Activated naive CD8-positive, alpha-beta T cell treated with anti-CD3 and anti-CD28 coated beads for 36 hours (primary cell): ENCODE measurements at places on chromosomes 5 and 9. TPM values are rescaled to one million over a fixed set of nuclear protein-coding genes. Genes with fewer than 3 reads are reported as not detected.
A peak's percentile ranks its signal among the peaks of the same experiment; 100 is the strongest.

DNA sequence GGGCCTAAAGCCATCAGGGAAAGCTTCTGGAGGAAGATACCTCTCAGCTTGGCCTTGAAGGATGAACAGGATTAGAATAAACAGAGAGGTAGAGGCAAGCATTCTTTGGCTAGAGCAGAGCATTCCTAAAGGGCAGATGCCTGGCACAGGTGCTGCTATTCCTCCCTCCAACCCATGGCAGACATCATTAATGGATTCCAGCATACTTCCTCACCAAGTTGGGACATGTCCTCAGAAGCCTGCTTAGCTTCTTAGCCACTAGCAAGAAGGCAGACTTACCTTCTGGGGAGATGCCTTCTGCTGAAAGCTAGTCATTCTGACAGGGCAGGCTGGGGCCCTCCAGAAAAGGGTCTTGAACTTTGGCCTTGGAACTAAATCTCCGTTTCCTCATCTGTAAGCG, 122.0 kb downstream of the RGS3 start:
- DNase-seq = no peak

- no peak for DNase-seq
These were observed 38.8 kb upstream of the COL5A1 start for GRCh38 chr9:134602547-134603362.

- no peak for DNase-seq
These were observed 509.8 kb downstream of the DMAC1 start for GRCh38 chr9:7289773-7290172.

Gene PLAC8L1
- 0.36 TPM for total RNA-seq

DNA sequence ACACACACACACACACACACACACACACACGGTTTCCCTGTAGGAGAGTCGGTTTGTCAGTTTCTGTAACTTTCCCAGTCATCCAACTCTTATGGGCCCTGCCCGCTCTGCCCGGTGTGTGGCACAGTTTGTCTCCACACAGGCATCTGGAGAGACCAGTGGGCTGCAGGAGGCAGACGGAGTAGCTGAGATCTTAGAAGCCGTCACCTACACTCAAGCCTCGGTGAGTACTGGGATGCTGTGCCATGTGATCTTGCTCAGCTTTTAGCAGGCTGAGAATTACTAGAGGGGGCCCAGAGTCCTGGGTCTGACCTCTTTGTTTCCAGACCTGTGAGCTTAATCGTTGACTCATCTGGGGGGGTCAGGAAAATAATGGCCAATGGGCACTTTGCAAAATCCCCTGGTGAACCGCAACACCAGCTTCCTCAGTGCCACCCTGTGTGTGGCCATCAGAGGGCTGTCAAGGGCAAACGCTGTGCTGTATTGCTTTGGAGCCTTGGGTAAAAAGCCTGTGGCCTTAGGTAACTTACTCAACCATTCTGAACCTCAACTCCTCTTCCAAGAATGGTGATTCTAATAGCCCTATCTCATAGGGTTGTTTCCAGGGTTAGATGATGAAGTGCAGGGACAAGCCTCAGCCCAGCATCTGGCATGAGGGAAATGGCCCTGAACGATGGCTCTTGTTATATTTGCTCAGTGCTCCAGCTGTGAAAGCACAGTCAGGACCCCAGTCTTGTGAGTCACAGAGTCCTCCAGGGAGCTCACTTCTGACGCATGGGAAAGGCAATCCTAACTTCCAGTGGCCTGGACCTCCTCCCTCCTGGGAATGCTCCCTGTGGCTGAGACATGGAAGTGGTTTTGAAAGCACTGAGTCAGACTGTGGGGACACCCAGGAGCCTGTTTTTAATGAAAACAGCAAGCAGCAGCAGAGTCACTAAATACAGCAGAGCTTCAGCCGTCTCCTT, 45.6 kb downstream of the COL15A1 start:
- no peak for DNase-seq

DNA sequence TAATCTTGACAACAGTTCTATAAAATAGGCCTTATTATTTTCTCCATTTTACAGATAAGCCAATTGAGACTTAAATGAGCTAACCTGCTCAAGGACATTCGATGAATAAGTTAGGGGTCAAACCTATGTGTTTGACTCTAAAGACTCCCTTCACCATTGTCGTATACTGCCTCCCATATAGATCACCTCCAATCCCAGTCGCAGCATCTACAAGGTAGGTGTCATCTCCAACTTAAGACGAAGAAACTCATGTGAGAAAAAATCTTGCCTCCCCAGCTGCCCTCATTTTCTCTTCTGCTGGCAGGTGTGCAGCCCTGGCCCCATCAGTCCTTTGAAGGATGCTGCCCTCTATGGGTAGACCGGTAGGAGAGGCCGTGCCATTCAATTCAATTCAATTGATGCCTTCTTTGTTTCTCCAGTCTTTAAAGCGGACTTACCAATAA, 75.2 kb upstream of the SMARCA2 start:
- DNase-seq = peak; percentile 32

Gene ST8SIA4
- 17.3 TPM for total RNA-seq

- no peak for DNase-seq
These were observed 63.1 kb downstream of the CRB2 start for GRCh38 chr9:123419091-123419490.
